ENCODE measurements at places on chromosomes 7 and 10.

GRCh38 chr10:107487284-107487683, 322.8 kb upstream of the SORCS1 start:
- no peak for DNase-seq

DNA sequence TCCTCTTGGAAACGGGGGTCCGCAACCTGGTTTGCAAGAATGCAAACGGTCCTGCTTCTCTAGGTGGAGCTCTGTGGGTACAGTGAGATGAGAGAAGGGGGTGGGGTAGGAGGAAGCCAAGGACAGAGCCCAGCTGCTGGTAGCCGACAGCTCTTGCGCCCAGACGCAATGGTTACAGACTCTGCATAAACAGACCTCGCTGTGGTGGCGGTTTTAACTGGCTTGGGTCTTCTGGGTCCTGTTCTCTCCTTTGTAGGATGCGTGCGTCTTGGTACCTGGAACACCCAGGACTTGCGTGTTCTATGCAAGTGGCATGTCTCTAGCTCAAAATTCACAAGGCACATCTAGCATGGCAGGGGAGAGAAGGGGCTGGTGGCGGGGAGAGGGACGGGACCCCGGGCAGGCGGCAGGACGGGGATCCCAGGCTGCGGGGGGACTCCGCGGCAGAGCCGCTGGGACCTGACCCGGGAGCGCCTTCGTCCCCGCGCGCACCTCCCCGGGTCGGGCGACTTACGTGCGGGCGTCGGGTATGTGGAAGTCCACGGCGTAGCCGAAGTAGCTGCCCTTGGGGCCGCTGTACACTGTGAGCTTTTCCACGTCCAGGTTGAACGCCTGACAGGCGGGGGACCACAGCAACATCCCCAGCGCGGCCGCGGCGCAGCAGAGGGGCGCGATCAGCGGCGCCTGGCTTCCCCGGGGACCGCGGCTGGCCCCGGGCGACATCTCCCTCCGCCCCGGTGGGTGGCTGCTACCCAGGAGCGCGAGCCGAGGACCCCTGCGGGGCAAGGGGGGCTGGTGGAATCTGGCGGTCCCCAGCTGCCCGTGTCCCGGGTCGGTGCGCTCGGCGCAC, 448 bp downstream of the ITGA8 start:
- no peak for DNase-seq

GRCh38 chr7:1901431-1902210, 231.5 kb downstream of the ELFN1 start:
- no peak for DNase-seq

GRCh38 chr7:121936951-121937623, 64.1 kb downstream of the PTPRZ1 start:
- DNase-seq, result no peak

DNA sequence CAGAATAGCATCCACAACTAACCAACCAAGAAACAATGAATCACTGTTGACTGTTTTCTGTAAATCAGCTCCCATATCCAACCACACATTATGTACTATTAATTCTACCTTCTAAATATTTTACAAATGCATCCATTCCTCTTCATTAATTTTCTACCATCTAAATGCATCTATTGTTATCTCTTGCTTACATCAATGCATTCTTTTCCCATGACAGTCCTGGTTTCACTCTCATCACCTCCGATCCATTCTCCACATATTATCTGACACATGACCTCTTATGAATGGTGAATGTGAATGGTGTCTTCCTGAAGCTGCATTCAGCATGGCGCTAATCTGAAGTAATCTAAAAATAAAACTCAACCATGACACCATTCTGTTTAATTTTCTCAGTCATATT, 153.8 kb upstream of the CALCR start:
- DNase-seq, result no peak

- no peak for DNase-seq
Measured at GRCh38 chr10:11719496-11720259, 22.5 kb upstream of the ECHDC3 start.

DNA sequence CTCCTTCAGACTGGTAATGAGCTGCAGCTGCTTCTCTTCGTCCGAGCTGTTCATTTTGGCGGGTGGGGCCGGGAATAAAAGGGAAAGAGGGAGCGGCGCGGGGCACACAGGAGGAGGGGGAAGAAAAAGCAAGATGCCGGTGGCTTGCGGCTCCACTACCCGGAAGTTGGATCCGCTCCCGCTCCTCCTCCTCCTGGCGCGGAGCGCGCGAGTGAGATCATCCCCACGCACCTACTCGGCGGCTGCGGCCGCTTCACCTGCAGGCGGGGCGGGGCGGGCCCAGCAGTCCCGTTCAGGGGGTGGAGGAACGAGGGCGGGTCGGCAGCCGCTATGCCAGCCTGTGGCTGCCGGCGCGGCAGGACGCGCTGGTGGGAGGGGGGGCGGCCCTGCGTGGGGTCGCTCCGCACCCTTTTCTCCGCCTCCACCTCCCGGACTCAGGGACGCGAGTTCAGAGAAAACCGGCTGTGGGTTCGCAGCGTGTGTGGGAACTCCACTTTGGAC, at the start of gene SHTN1:
SHTN1 (minus strand) TSS at position 162 of the 501 bp plus-strand sequence; CDS start at position 54, 108 bp downstream.
- DNase-seq, result peak; percentile 22

- DNase-seq, result no peak
Measured at GRCh38 chr10:116620423-116621400, at the start of gene PNLIPRP2. PNLIPRP2 (plus strand) TSS chr10:116620953.

DNA sequence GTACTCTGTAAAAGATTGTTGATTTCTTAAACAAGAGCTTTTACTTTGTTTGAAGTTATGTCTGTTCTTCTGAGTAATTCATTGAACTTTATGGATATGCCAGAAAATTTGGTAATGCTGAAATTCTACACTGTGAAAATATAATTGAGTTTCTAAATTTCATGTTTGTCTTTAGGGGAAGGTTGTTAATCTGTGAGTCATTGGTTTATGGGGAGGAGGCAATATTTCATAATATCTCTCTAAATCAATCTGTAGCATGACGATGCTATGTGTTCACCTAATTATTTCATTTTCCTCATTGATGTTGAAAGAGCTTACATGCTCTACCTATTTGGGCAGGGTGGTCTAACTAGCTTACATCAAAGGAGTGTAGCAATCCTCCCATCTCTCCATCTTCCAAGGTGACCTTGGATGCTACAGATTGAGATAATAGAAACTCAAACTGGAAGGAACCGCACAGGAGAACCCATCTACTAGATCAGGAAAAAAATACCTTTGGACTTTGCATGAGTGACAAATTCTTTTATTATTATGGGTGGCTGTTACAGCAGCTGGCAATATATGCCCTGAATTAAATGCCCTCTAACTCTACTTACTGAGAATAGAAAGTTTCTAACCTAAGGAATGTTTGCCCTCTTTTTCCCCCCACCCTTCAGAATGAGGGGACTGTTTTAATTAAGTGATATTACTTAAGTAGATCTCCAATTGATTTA, 8.4 kb upstream of the SNX13 start:
- DNase-seq, result no peak

DNA sequence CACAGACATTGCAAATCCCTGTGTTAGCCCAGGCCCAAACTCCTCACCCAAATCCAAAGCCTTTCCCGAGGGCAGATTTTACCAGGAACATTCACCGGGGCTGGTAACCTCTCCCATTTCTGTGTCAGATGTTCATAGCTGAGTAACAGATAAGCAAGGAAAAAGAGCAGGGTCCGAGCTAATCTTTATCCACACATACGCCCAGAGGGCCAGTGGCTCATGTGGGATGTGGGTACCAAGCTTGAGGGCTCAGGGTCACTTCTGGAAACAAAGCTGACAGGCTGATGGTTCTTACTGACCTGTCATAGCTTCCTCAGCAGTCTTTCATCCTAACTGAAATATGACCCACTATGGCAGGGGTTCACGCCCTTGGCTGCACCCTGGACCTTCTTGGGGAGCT, 39.8 kb downstream of the HBP1 start:
- no peak for DNase-seq

- DNase-seq, result no peak
Measured at GRCh38 chr10:48934672-48935501, 4.8 kb downstream of the LRRC18 start.

- no peak for DNase-seq
Measured at GRCh38 chr10:102347236-102347828, 48.2 kb upstream of the NFKB2 start.

DNA sequence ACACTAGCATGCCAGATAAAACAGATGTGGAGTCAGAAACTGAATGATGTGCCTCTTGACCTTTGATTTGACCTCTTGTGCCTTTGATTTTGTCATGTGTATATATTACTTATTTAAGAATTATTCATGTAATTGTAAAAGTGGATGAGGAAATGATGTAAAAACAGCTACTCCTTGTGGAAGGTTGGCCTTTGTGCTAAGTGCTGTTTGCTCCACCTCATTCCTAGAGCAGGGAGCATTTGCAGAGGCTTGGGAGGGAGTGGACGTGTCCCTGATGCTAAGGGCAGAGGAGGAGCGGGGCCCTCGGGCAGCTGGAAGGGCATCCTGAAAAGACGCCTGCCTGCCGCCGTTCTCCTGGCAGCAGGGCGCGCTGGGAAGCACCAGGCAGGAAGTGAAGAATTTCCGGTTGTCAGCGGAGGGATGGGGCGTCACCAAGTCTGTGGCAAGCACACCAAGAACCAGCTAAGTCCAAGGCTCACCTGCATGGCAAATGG, 197.6 kb upstream of the ZNF32 start:
- no peak for DNase-seq

DNA sequence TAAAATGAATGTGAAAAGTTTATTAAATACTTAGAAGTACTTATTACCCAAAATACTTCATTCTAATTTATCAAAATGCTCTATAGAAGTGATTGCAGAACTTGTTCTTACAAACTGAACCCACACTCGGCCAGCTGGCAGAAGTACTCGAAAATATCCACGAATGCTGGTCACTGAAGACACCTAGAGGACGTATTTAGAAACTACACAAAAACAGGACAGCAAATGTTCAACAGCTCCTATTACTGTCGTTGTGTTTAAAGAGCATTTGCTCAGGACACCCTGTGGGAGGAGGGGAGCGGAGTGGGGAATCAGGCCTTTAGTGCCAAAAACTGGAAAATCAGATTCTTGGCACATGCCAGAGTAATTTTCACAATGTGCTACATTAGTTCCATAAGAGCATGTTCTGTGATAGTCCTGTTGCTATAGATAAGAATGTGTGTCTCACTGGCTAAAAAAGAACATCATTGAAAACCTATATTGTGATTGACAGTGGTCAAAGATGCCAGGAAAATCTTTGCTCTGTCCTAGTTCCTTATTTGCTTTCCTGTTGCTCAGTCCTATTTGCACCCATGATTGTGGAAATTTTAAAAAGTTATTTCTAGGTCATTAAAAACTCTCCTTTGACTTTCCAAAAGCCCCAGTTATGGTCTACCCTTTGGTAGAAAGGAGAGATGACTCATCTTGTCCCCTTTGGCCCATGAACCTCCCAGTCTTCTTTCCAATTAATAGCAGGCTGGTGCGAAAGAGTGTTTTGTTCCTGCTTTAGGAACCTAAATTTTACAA, 49.0 kb upstream of the NRBF2 start:
- DNase-seq, result peak; percentile 42

GRCh38 chr7:108037741-108038140, 34.8 kb upstream of the LAMB1 start:
- no peak for DNase-seq

DNA sequence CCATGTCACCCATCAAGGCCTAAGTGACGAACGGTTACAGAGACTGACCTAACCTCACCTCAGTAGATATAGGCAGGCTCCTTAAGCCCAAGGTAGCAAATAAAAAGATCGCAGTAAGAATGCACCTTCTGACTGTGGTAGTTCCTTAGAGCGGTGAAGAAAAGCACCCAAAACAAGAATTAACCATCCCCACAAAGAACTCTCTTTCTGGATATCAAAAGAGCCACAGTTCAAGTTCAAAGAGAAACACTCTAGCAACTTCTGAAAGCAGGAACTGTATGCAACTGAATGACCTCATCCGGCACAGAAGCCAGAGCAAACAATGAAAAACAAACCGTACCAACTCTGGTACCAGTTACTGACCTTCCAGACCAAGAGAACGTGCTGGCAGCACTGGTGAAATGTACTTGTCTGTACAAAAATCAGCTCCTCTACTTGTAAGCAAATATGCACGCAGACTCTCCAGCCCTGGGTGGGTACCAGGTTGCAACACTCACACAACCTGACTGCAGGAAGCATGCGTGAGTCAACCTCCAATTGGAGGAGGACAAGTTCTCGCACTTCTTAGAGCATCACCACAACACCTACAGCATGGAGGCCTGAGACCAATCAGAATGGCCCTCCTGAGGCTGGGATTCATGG, 202.7 kb downstream of the FAM107B start:
- peak; percentile 62 for DNase-seq

DNA sequence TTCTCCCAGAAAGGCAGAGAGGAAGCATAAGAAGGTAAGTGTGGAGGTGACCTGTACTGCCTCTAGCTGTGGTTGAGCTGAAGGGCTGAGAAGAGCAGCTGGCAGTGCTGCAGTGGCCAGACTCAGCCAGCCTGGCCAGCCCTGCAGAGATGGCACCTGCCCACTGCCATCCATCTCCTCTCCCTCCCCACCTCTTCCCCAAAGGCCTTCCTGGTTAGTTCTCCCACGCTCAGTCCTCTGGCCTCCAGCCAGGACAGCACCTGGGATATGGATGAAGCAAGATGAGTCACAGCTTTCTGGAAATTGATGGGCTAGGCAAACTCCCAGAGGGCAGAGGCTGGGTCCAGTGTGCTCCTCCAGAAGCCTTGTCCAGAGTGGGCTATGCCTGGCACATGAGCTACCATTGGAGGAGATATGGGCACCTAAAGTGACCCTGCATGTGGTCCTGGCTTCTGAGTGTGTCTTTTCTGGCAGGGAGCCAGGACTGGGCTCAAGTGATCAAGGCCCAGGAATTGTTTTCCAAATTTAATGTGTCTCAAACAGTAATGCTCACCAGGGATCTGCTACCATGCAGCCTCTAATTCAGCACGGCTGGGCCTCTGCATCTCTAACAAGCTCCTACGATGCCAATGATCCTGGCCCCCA, 81.0 kb upstream of the CACUL1 start:
- peak; percentile 18 for DNase-seq

DNA sequence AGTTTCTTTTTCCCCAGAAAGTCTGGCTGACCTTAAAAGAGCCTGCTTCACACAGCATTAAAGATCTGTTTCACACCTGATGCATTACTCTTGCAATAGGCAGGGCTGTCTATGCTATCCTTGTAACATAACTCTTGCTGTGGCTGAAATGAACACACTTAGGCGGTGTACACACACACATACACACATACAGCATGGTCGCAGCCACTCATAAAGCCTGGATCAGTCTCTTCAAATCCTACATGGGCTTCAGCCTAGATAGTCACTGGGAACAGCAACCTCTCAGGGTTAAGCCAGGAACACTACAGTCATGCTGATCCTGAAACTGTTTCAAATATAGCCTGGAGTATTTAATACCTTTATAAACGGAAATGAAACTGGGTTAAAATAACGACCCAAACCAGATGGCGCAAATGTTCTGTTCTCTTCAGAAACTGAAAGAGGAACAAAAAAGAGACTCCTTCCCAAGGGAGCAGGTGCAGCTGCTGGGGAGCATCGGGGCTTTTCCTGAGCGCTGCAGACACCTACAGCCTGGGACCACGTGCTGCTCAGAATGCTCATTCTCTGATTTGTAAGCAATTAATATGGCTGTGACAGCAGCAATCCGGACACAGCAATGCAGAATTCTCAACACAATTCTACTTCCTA, 61.0 kb upstream of the SFMBT2 start:
- DNase-seq, result no peak

GRCh38 chr7:97565665-97566064, 166.2 kb upstream of the TAC1 start:
- DNase-seq, result no peak
